ENCODE measurements at places on chromosomes 1 and 21.

GRCh38 chr1:33275195-33275594 is 18.9 kb downstream of the ZNF362 start:
- no peak for DNase-seq

DNA sequence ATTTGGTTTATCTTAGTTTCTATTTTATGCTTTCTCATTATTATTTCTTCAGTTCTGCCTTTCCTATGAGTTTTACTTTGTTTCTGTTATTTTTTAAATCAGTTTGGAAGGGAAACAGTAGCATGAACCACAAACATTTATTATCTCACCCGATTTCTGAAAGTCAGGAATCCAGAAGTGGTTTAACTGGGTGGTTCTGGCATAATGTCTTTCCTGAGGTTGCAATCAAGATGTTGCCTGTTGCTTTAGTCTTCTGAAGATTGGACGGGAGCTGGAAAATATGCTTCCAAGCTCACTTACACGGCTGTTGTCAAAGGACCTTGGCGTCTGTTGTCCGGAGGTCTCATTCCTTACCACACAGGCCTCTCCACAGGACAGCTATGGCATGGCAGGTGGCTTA is 50.4 kb downstream of the SNRPE start:
- DNase-seq, result no peak

GRCh38 chr1:92886886-92887419 is 55.1 kb downstream of the RPL5 start:
- no peak for DNase-seq

DNA sequence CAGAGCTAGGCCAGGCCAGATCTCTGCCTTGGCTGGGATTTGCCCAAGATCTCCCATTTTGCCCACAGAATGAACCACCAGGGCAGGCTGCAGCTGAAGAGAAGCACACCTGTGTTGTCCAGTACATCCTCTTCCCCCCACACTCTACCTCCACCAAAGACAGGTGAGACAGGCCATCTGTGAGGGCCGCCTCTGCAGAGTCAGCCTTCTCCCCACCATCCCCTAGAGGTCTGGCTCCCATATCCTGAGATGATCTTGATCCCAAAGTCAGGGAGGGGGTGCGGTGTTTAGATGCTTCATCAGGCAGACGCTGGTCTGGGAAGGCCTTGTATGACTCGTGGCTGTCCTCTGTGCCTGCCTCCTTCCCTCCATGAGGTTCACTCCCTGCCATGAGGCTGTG is 28.7 kb downstream of the HYI start:
- no peak for DNase-seq

DNA sequence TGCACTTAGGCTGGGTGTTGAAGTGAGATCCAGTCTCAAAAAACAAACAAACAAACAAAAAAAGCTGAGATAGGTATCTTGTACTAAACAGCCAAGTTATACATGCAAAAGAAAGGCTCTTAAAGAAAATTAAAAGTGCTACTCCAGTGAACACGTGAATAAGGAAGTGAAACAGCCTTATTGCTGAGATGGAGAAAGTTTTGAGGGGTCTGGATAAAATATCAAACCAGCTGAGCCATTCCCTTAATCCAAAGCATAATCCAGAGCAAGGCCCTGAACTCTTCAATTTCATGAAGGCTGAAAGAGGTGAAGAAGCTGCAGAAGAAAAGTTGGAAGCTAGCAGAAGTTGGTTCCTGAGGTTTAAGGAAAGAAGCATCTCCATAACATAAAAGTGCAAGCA is 360.5 kb upstream of the DAB1 start:
- no peak for DNase-seq

DNA sequence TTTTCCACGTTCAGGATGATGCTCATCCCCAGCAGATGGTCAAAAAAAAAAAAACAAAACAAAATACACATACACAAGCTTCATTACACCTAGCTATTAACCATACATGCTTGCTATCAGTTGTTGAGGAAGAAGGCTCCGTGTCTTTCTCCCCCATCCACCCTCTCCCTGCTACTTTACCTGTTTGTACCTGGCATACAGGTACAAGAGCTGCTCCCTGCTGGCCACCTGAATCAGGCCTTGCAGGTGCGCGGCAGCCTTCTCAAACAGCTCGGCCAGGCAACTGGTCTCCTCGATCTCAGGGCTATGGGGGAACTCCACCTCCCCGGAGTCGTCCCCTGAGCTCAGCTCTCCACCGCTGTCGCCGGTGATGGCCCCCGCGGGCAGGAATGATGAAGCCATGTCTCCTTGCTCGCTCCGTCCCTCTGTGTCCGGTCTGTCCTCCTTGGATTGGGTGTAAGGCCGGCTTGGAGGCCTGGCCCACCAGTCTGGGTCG is 464 bp downstream of the ACBD6 start:
- DNase-seq, result peak; percentile 14

DNA sequence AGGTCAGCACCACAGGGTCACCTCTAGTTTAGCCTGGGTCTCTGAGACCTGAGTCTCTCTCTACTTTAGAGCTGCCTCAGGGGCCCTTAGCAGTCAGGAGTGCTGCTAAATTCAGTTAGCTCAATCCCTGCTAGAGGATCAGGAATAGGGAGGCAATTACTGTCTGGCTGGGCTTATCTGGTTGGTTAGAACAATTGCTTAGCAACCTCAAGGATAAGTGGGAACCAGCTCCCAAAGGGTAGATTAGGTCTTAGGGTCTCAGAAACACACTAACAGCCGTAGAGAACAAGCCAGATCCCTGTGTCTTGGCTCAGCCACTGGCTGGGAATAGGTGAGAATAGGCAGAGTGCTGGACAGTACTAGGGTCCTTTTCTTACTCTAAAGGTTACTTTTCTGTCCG is 7.7 kb downstream of the PM20D1 start:
- DNase-seq, result no peak

DNA sequence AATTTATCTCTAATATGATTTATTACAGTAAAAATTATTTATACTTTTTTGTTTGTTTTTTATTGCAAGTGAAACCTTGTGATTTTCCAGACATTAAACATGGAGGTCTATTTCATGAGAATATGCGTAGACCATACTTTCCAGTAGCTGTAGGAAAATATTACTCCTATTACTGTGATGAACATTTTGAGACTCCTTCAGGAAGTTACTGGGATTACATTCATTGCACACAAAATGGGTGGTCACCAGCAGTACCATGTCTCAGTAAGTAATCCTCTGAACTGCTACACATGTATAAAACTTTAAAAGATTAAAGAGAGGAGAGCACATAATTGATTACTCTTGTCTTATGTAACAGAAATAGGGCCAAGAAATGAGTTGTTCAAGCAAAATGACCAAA is 4.5 kb downstream of the CFHR3 start:
- no peak for DNase-seq

All from effector CD4-positive, alpha-beta T cell (primary cell).